ENCODE measurements at places on chromosomes 6 and 20. TPM values are rescaled to one million over a fixed set of nuclear protein-coding genes. Genes with fewer than 3 reads are reported as not detected.

Gene DTNBP1
- total RNA-seq, result 6.5 TPM

Gene NHSL1
- total RNA-seq, result 27.5 TPM

Gene KIF25
- total RNA-seq, result not detected

Gene HLA-DPA1
- 155 TPM for total RNA-seq

Gene KIAA0408
- total RNA-seq, result 0.11 TPM

Gene SIRPB1
- total RNA-seq, result 4.5 TPM

Gene GLP1R
- not detected for total RNA-seq

Gene APCDD1L
- total RNA-seq, result not detected

Gene DEF6
- 1.0 TPM for total RNA-seq

Gene PGC
- total RNA-seq, result not detected

Gene PPP1R16B
- 0.03 TPM for total RNA-seq

Gene CDSN
- not detected for total RNA-seq

Gene TFAP2C
- total RNA-seq, result 72.8 TPM
